Psoas muscle (tissue), 8 donors: ENCODE measurements at places on chromosomes 7 and 10. TPM values are rescaled to one million over a fixed set of nuclear protein-coding genes. Genes with fewer than 3 reads are reported as not detected.
A peak's percentile ranks its signal among the peaks of the same experiment; 100 is the strongest.

Gene LRGUK
- 0.32 TPM for total RNA-seq

Gene PIK3CG
- total RNA-seq, result 1.1 TPM

DNA sequence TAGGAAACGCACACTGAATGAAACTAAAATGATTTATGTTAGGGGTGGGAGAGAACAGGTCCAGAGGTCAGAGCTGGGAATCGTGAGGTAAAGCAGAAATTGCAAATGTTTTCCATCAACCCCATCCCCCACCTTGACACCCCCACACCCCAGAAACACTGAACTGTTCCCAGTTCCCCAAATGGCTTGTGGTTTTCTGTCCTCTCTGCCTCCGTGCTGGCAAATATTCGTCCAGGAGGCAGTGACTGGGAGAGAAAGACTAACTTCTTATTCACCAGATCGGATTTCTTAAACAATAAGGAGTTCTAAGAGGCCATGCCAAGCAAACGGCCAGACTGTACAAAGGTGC, 730 bp upstream of the RASSF4 start:
- peaks cover 47% of the 10 kb centered on the region for H3K4me1 ChIP-seq
- H3K36me3 ChIP-seq, result no peaks in the 10 kb centered on the region
- H3K4me3 ChIP-seq, result peak overlapping the region; percentile 93
- no peaks in the 10 kb centered on the region for H3K27me3 ChIP-seq

Gene CTAGE6
- total RNA-seq, result not detected

Gene ADAMTS14
- 0.05 TPM for total RNA-seq

GRCh38 chr7:137417464-137417863, 73.9 kb upstream of the PTN start:
- H3K27me3 ChIP-seq, result no peaks in the 10 kb centered on the region
- no peak overlapping the region for H3K27ac ChIP-seq
- DNase-seq, result no peak
- no peaks in the 10 kb centered on the region for H3K36me3 ChIP-seq
- no peaks in the 10 kb centered on the region for H3K4me1 ChIP-seq

GRCh38 chr10:79127151-79127961, 58.6 kb downstream of the ZMIZ1 start:
- H3K36me3 ChIP-seq, result no peaks in the 10 kb centered on the region
- H3K27ac ChIP-seq, result peak overlapping the region; percentile 23
- H3K27me3 ChIP-seq, result no peaks in the 10 kb centered on the region

Gene PLEKHS1
- total RNA-seq, result not detected

DNA sequence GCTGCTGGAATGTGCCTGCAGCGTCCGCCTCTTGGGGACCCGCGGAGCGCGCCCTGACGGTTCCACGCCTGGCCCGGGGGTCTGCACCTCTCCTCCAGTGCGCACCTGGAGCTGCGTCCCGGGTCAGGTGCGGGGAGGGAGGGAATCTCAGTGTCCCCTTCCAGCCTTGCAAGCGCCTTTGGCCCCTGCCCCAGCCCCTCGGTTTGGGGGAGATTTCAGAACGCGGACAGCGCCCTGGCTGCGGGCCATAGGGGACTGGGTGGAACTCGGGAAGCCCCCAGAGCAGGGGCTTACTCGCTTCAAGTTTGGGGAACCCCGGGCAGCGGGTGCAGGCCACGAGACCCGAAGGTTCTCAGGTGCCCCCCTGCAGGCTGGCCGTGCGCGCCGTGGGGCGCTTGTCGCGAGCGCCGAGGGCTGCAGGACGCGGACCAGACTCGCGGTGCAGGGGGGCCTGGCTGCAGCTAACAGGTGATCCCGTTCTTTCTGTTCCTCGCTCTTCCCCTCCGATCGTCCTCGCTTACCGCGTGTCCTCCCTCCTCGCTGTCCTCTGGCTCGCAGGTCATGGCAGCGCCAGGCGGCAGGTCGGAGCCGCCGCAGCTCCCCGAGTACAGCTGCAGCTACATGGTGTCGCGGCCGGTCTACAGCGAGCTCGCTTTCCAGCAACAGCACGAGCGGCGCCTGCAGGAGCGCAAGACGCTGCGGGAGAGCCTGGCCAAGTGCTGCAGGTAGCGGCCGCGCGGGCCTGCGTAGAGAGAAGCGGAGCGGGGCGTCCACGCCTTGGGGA, 645 bp downstream of the SLC26A4 start:
- no peaks in the 10 kb centered on the region for H3K27me3 ChIP-seq
- no peaks in the 10 kb centered on the region for H3K36me3 ChIP-seq
- no peak overlapping the region for H3K27ac ChIP-seq
- peak; percentile 63 for DNase-seq
- peak overlapping the region; percentile 70 for H3K4me3 ChIP-seq

DNA sequence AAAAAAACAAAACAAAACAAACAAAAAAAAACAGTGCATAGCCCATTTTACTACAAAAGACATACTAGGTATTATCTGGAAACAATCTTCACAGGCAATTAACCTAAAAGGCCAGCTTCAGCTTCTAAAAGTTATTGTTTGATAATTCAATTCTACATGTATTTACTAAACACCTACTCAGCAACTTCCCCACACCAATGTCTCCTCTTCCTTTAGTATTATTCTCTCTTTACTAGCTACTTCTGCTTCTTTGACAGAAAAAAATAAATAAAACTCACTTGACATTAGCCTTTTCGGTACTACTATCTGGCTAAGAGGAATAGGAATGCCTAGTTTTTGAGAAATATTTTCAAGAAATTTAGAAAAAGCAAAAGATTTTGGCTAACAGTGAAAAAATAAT, 2.8 kb downstream of the TM9SF3 start:
- H3K4me3 ChIP-seq, result no peak overlapping the region
- H3K36me3 ChIP-seq, result no peaks in the 10 kb centered on the region
- H3K27ac ChIP-seq, result no peak overlapping the region

Gene HMX2
- not detected for total RNA-seq

GRCh38 chr10:14550471-14550981, 219.8 kb upstream of the FRMD4A start:
- H3K36me3 ChIP-seq, result no peaks in the 10 kb centered on the region
- H3K4me3 ChIP-seq, result no peak overlapping the region
- H3K4me1 ChIP-seq, result no peaks in the 10 kb centered on the region
- H3K27me3 ChIP-seq, result no peaks in the 10 kb centered on the region
- no peak overlapping the region for H3K27ac ChIP-seq

Gene HMX3
- not detected for total RNA-seq

Gene GIMAP8
- total RNA-seq, result 11.9 TPM

- H3K27me3 ChIP-seq, result no peaks in the 10 kb centered on the region
- H3K36me3 ChIP-seq, result no peaks in the 10 kb centered on the region
- no peaks in the 10 kb centered on the region for H3K4me1 ChIP-seq
- H3K4me3 ChIP-seq, result no peak overlapping the region
Observed at GRCh38 chr7:87129848-87130247, 22.4 kb upstream of the DMTF1 start.

DNA sequence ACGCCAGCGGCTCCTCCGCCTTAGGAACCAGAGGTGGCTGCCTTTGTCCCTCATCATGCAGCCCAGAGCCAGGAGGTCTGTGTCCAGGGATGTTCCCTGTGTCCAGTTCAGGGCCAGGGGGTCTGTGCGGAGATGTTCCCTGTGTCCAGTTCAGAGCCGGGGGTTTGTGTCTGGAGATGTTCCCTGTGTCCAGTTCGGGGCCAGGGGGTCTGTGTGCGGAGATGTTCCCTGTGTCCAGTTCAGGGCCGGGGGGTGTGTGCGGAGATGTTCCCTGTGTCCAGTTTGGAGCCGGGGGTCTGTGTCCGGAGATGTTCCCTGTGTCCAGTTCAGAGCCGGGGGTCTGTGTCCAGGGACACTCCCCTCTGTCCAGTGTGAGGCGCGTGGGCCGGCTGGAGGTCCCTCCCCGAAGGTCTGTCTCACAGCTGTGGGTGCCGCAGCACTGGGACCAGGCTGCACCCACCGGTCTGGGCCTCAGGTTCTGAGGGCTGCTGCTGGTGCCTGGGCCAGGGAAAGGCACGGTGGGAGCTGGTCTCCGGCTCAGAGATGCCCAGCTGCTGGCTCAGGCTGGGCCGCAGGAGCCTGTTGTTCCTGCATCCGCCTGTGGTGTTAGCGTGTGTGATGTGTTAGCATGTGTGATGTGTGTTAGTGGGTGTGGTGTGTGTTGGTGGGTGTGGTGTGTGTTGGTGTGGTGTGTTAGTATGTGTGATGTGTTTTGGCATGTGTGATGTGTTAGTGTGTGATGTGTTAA, 67.9 kb upstream of the CFAP46 start:
- peaks cover 18% of the 10 kb centered on the region for H3K27me3 ChIP-seq
- H3K4me1 ChIP-seq, result no peaks in the 10 kb centered on the region
- DNase-seq, result no peak
- no peaks in the 10 kb centered on the region for H3K36me3 ChIP-seq
- no peak overlapping the region for H3K27ac ChIP-seq

DNA sequence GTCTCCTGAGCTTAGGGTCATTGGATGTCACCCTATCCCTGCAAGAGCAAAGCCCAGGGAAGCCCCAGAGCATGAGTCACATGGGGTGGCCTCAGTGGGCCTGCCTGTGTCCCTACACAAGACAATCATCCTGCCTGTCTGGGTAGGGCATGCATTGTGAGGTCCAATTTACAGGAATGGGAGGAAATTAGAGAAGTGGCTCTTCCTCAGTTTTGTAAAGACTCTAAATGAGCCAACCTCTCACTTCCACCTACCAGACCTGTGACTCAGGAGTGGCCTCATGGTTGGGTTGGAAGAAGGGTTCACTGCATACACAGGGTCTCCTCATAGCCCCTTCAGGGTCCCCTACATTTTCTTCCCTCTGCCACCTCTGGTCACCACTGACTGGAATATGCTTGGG, 43.6 kb upstream of the SMNDC1 start:
- H3K36me3 ChIP-seq, result no peaks in the 10 kb centered on the region
- DNase-seq, result no peak
- no peaks in the 10 kb centered on the region for H3K4me1 ChIP-seq
- no peak overlapping the region for H3K4me3 ChIP-seq

Gene AFAP1L2
- total RNA-seq, result 2.1 TPM

DNA sequence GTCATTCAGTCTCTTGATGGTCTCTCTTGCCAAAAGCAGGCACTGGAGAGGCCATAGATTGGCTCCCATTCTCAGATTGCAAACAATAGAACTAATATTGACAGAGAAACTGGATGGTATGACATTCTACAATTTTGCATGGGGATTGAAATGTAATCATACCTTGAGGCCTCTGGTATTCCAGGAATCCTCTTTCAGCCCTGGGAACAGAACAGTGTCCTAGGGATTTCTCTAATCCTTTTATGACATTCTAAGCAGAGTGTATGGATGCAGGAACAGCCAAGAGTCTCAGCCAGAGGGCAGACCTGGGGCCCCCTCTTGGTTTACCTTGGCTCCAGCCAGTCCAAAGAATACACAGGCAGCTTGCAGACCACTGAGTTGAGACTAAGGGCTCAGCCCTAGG, 206.4 kb downstream of the KCNMA1 start:
- no peak overlapping the region for H3K4me3 ChIP-seq
- no peaks in the 10 kb centered on the region for H3K27me3 ChIP-seq
- peaks cover 11% of the 10 kb centered on the region for H3K4me1 ChIP-seq
- no peak for DNase-seq
- H3K36me3 ChIP-seq, result no peaks in the 10 kb centered on the region

GRCh38 chr7:85573844-85574243, 387.0 kb upstream of the SEMA3D start:
- no peaks in the 10 kb centered on the region for H3K4me1 ChIP-seq
- no peaks in the 10 kb centered on the region for H3K27me3 ChIP-seq
- no peak overlapping the region for H3K4me3 ChIP-seq
- no peak for DNase-seq

Gene EGR2
- total RNA-seq, result 0.67 TPM
